ENCODE measurements at places on chromosomes 5 and 9. TPM values are rescaled to one million over a fixed set of nuclear protein-coding genes. Genes with fewer than 3 reads are reported as not detected.

- H3K4me1 ChIP-seq = no peaks in the 10 kb centered on the region
- H3K36me3 ChIP-seq = no peaks in the 10 kb centered on the region
These were observed 56.8 kb upstream of the TMEM252 start for GRCh38 chr9:68597362-68597997.

GRCh38 chr5:137960141-137960540 is 70.9 kb downstream of the PKD2L2 start:
- no peaks in the 10 kb centered on the region for H3K4me1 ChIP-seq
- H3K27me3 ChIP-seq = no peaks in the 10 kb centered on the region
- peaks cover 65% of the 10 kb centered on the region for H3K36me3 ChIP-seq
- no peak for DNase-seq

SPINK6 gene
- not detected for polyA plus RNA-seq

DNA sequence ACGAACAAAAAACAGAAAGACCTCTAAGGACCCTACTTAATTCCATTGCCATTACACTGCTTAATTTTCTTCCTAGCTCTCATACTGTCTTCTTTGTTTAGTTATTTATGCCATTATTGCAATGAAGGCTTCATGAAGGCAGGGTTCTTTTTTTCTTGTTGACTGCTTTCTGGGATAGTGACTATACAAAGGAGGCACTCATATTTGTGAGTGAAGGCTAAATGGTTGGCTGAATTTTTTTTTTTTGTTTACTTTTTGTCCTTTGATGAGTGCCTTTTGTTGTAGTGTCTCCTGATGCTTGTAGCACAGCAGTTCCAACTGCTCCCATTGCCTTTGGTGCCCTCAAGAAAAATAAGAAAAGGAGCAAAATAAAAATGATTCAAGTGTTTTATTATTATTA is 17.8 kb downstream of the CTNNA1 start:
- no peak overlapping the region for H3K4me3 ChIP-seq
- no peaks in the 10 kb centered on the region for H3K27me3 ChIP-seq
- no peaks in the 10 kb centered on the region for H3K36me3 ChIP-seq
- H3K27ac ChIP-seq = no peak overlapping the region
